ENCODE measurements at places on chromosomes 1 and 21.

DNA sequence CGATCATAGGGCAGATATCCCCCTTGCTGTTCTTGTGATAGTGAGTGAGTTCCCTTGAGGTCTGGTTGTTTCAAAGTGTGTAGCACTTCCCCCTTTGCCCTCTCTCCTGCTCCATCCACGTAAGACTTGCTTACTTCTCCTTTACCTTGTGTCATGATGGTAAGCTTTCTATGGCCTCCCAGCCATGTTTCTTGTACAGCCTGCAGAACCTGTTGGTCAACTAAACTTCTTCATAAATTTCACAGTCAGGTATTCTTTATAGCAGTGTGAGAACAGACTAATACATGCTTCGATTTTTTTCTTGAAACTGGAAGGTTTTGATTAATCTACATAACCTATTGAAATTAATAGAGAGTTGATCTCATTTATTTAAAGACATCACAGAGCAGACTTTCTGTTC, 302.5 kb upstream of the PBX1 start:
- DNase-seq, result no peak

- peak; percentile 17 for DNase-seq
Observed at GRCh38 chr1:117026361-117026760, 24.8 kb downstream of the CD101 start.

DNA sequence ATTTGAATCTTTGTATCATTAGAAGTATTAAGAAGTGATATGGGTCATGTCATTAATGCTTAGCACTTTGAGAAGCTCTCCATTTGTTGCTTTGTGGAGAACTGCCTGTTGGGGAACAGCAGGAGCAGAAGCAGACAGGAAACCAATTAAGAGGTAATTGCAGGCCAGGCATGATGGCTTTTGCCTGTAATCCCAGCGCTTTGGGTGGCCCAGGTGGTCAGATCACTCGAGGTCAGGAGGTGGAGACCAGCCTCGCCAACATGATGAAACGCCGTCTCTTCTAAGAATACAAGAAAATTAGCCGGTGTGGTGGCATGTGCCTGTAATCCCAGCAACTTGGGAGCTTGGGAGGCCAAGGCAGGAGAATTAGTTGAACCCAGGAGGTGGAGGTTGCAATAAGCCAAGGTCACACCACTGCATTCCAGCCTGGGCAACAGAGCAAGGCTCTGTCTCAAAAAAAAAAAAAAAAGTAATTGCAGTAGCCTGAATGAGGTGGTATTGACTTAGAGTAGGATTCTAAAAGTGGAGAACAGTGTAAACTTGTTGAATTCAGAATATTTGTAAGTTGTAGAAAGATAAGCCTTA, 57.8 kb upstream of the FASLG start:
- DNase-seq, result no peak

- DNase-seq, result no peak
Observed at GRCh38 chr1:227808566-227808965, 6.9 kb upstream of the PRSS38 start.

DNA sequence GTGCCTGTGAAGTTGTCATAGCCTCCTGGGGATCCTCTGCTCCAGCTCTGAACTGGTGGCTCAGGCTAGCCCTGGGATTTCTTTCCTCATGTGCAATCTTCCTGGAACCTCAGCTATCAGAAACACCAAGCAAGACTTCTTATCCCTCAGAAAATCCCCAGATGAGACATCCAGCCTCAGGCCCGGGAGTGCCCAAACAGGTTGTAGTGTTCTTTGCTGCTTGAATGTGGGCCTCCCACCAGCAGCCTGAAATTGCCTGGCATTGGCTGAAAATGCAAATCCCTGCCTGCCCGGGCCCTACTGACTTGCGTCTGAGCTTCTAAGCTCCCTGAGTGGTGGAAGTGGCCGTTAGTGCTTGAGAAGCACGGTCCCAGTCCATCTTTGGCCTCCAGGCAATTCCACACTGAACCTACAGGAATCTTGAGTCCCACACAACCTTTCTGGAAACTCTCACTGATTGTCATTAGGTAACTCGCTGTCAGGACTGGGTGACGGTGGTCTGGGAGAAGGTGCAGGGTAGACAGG, 146.8 kb downstream of the ZBTB18 start:
- DNase-seq, result no peak

DNA sequence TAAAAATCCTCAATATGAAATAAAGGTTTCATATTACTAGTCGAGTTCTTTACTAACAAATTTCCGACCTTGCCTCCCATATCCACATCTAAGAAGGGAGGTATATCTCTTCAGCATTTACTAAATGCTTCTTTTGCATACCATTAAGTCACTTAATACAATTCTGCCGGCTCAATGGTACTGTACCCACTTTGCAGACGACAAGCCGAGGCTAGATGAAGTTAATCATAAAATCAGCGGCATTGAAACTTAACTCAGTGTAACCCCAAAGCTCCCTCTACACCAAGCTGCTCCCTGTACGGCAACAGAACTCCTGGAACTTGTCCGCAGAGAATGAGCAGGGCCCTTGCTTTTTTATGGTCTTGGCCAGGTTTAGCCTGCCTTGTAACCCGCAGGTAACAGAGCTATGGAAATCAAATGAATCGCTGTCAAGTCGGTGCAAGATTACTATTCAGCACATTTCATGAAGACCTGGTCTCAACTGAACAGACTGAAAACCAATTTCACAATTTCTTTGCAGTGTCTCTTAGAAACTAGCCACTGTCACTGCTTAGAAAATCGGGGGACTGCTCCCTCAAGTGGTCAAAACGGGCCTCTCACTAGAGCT, 738 bp downstream of the INTS7 start:
- DNase-seq, result no peak

GRCh38 chr1:30725450-30726095, 2.2 kb upstream of the MATN1 start:
- DNase-seq, result no peak

GRCh38 chr1:56961426-56961825, 4.4 kb downstream of the C8B start:
- DNase-seq, result no peak

DNA sequence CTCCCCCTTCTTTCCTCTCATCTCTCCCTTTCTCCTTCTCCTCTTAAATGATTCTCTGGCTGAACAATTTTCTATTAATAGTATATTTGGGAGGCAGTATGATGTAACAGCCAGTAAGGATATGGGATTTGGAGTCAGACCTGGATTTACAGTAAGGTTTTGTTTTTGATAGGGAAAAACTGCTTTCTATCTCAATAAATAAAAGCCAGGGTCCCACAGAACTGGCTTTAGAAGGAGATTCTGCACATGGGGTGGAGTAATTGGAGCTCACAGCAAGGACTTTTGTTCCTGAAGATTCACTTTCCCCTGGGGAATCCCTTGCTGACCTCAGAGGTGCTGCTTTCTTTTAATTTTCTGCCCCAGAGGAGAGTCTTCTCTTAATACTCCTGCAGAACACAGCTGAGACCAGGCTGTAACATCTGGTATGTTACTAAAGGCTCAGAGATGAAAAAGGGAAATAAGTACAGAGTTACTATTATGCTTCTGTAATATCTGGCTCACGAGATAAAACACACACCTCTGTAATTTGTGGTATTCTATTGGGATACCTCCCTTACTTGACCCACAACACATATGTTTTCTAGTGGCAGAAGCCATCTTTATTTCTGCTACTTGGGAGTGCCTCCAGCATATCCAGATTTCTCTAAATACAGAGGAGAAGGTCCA, 13.4 kb downstream of the EPB41 start:
- peak; percentile 80 for DNase-seq

- DNase-seq, result no peak
Observed at GRCh38 chr1:45796946-45797345, 6.5 kb upstream of the MAST2 start.

DNA sequence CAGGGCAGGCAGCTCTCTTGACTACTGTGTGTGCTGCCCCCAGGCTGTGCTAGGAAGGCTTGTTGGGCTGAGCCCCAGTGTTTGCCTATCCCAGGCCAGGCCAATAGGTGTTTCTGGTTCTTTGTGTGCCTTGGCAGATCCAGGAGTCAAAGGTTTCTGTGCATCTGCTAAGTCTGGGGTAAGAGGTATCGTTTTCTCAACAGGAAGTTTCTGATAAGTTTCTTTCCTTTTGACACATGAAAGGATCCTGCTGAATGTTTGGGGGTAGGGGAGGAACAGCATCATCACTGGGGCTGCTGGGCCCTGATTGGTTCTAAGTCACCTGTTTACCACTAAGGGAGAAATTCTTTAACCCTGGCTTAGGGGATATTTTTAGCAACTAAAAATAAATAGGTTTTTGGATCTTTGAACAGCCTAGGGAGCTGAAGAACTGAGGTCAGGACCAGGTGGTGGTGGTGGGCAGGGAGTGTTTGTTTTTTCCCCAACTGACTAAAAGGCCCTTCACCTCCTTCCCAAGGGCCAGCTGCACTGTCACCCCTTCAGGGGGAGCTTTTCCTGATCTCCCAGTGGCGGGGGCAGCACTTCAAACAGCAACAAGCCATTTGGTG, 85.1 kb downstream of the KCNN3 start:
- DNase-seq, result no peak

- DNase-seq, result peak; percentile 61
Observed at GRCh38 chr1:118927427-118928187, 60.5 kb downstream of the TBX15 start.

DNA sequence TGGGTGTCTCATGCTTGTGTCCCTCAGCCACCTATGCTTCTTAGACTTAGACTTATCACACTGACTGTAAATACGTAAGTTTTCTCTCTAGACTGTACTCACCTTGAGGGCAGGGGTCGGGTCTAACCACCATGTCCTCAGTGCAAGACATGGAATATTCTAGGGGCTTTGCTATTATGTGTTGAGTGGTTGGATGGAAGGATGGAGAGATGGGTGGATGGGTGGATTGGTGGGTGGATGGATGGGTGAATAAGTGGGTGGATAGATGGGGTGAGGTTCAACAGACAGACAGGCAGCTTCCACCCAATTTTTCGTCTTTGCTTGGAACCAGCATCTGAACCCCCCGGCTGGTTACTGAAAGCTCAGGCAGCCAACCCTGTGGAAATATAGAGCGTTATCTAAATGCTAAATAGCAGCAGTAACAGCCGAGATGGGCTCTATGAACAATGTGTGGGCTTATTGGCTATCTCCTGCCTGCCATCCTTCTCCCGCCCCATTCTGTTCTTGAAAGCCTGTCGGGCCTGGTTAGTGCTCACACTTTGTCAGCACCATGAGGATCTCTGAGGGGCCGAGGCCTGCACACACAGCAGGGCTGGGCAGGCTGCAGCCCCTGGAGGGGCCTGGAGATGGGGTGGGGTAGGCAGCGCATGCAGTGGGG, 130.7 kb downstream of the ACTL8 start:
- DNase-seq, result no peak

DNA sequence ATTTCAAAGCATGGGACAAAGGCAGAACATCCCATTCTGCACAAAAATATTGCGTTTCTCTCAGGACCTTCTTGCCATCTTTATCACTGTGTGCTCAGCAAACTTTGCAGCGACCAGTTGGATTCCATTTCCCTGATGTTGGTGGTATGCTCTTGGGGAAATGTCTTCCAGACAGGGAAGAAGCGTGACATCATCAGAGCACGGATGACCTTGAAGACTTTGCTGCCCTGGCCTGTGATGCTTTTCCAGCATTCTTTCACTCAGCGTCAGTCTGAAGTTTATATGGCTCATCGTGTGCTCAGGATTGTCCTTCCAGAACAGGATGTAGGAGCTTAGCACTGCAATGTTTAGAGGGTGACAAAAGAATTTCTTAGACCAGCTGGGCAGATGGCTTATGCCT, 131.4 kb upstream of the F3 start:
- peak; percentile 90 for DNase-seq

DNA sequence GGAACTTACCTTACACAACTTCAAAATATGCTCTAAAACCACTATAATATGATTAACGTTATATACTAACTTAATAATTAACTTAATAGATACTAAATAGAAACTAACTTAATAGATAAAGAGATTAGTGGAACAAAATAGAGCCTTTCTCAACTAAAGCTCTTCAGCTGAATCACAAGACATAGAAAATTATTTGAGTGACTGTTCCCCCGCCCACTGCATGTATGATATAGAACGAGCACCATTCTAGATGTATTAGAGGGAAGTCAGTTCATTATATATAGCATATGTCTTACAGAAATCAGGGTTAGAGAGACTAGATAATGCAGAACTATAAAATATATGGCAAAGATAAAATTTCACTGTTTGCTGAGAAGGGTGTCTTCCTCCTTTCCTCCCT, 16.3 kb downstream of the LYPLAL1 start:
- DNase-seq, result no peak

DNA sequence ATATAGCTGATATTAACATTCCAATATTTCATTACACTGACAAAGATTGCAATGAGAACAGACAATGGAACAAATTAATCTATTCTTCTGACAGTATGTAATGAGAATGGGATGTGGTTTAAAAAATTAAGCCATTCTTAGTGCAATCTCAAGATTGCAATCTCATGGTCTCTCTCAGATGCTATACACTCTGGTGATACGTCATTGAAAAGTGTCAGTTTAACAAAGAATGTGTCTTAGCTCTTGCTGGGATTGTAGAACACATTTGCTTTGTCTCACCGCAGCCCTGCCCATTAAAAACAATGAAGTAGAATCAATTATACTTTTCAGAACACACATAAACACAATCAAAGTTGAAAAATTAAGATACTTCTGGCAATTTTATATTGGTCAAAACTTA, 55.2 kb downstream of the LRRC53 start:
- no peak for DNase-seq

DNA sequence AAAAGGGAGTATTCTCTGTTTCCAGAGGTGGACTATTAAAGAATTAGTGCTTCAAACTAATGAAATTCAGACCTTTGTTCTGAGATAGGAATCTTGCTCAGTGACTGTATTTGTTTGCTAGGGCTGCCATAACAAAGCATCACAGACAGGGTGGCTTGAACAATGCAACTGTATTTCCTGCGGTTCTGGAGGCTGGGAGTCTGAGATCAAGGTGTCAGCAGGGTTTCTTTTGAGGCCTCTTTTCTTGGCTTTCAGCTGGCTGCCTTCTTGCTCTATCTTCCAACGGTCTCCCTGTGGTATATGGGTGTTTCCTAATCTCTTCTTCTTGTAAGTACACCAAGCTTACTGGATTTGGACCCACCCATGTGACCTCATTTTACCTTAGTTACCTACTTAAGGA, 264.6 kb upstream of the PROX1 start:
- DNase-seq, result no peak

- no peak for DNase-seq
Observed at GRCh38 chr1:178150610-178151009, 56.7 kb downstream of the RASAL2 start.

- no peak for DNase-seq
Observed at GRCh38 chr1:197859024-197859423, 43.4 kb upstream of the C1orf53 start.
